ENCODE measurements at places on chromosomes 4 and X.

- no peak for DNase-seq
These were observed 112.6 kb upstream of the TMEM164 start for GRCh38 chrX:109890300-109890699.

DNA sequence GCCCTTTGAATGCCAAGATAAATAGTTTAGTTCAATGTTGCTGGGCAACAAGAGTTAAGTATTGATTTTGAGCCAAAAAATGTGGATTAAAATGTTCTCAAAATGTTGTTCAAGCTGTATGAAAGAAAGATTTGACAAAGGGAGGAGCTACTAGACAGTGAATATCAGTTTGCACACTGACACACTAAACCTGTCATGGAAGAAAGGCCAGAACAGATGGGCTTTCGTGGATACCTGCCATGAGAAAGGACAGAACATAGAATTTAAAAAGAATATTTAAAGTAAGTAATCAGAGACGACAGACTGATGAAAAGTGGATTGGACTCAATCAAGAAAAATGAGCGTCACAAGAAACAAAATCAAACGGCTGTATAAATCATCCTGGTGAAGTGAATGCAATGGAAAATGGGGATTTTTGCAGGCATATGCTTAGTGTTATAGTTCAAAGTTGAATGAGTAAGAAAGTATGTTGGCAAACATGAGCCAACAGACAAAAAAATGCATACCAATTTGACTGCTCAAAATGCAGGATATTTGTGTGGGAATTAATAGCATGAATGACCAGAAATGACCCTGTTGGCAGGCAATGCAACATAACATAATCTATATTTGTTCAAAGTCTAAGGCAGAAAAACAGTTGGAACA lies 7.4 kb downstream of the PCDH18 start:
- DNase-seq = no peak

DNA sequence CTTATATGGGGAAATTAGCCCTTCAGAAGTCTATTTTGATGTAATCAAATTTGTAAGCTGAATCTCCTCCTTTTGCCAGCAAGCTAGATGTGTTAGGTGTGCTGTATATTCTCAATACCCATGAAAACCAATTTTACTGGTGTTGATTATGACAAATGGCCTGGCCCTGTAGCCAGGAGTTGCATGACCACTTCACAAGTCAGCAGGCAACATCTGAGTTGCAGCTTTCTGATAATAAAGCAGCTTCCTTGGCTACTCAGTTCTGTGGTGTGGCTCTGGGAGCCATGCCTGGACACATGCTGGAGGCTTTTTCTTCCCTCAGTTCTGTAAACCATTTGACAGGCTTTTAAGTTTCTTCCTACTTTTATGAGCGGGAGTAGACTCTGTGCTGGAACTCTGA lies 154.1 kb upstream of the CXCL13 start:
- DNase-seq = no peak

DNA sequence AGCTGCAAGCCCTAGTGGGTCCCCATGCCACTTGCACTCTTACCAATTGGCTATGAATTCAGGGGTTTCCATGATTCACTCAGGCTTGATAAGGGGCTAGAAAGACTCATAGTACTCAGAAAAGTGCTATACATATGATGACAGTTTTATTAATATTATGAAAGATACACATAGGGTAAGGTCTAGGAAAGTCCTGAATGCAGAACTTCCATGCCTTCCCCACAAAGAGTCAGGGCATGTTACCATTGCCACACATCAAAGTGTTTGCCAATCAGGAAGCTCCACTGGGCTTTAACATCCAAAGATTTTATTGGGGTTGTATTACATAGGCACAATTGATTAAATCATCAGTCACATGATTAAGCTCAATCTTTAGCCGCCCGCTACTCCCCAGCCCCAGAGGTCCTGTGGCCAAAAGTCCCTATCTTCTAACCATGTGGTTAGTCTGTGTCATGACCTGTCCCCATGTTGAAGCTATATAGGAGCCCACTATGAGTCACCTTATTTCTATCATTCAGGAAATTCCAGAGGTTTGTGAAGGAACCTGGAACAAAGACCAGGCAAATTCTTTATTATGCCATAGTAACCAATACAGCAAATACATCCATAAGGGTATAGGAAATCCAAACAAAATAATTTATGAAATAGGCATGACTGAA lies 635.6 kb downstream of the STPG2 start:
- DNase-seq = no peak

GRCh38 chrX:70352496-70352895 lies 62.6 kb downstream of the KIF4A start:
- DNase-seq = no peak

DNA sequence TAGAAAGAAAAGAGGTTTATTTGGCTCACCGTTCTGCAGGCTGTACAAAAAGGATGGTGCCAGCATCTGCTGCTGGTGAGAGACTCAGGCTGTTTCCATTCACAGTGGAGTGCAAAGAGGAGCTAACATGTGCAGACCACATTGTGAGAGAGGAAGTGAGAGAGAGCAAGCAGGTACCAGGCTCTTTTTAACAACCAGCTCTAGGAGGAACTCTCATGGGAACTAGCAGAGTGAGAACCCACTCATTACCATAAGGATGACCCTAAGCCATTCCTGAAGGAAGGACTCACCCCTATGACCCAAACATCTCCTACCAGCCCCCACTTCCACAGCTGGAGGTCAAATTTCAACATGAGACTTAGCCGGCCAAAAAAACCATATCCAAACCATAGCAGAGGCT lies 158.6 kb upstream of the ADGRL3 start:
- no peak for DNase-seq

DNA sequence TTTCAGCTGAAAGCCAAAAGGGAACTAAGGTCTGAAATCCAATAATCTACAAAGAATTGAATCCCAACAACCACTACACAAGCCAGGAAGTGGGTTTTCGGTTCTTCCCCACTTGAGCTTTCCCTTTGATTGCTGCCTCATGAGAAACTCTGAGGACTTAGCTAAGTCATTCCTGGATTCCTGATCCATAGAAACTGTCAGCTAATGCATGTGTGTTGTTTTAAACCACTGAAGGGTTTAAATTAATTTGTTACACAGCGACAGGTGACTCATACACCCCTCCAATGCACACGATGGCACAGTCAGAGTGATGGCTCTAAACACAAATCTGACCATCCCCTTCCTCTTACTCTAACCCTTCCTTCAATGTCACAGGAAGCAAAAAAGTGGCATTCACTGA lies 282.9 kb downstream of the RAB28 start:
- no peak for DNase-seq

DNA sequence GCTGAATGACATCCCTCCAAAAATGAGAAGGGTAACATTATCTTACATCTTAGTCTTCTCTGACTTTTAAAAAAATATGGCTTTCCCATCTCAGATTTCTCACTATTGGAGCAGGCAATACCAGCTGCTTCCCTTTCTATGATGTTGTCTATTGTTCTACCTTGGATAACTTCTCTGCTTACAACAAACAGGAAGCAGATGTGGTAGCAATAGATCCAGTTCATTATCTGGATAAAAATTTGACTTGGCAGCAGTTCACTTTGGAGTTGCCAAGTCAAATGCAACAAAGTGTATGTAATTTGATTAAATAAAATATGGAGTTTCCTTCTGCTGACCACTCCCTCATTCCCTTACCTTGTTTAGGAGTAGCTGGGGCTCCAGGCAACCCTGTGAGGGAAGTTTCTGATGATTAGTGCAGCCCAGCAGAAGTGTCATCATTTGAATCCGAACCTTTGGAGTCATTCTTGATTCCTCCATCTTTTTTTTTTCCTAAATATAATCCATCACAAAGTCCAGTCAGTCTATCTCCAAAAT lies 72.0 kb upstream of the GPRIN3 start:
- no peak for DNase-seq

GRCh38 chr4:139625482-139625881 lies 40.1 kb upstream of the MGST2 start:
- DNase-seq = no peak

GRCh38 chrX:141320801-141321200 lies 78.5 kb upstream of the SPANXC start:
- no peak for DNase-seq

DNA sequence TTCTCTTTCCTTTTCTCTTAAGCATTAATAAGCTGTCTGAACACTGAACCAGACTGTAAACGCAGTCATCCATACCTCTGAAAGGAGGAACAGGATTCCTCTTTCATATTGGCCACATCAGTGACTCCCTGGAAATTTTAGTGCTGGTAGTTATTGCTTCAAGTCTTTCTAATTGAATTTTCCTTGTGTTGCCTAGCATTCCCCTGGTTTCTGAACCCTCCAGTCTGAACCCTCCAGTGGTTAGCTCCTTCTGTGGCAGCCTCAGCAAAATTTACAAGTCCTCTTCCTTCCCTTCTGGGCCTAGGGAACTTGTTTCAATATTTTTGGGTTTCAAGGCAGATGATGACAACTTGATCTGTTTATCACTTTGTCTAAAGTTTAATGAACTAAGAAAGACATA lies 7.9 kb downstream of the SPARCL1 start:
- no peak for DNase-seq

GRCh38 chr4:99117876-99118693 lies 26.0 kb downstream of the ADH4 start:
- peak; percentile 44 for DNase-seq

- no peak for DNase-seq
These were observed 695.6 kb upstream of the FAM241A start for GRCh38 chr4:111449657-111450056.

- DNase-seq = peak; percentile 43
These were observed 27.5 kb upstream of the PLS3 start for GRCh38 chrX:115533485-115533884.

DNA sequence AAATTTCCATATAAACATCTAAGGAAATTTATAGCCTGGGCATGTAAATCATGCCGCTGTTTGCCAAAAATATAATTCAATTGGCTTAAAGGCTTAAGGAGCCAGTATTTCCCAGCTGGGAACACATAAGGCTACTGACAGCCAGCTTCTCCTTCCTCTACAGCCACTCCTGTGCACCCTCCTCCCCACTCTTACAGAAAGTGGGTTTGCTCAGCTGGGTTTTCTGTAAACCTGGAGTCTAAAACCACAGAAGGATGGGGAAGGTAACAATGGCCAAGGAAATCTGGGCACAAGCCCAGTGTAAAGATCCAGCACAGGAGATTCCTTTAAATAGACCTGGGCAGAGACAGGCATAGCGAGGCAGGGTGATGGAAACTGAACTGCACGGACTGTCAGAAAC lies 18.5 kb downstream of the ACSL1 start:
- no peak for DNase-seq

DNA sequence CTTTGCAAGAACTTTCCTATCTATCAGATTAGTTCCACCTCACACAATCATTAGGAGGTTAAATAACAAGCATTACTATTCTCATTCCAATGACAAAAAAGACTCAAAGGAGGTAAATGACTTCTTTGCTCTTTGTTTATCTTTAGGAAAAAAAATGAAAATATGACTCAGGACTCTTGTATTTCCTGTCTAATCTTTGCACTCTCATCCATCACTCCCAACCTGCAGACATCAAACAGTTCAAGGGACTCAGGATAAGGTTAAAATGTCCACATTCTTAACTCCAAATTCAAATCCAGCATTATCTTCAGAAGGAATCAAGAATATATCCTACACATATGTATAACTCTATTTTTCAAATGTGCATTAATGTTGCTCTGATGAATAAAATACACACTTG lies 139.6 kb downstream of the UNC5C start:
- no peak for DNase-seq

GRCh38 chr4:56187688-56188087 lies 199.6 kb downstream of the AASDH start:
- DNase-seq = no peak

DNA sequence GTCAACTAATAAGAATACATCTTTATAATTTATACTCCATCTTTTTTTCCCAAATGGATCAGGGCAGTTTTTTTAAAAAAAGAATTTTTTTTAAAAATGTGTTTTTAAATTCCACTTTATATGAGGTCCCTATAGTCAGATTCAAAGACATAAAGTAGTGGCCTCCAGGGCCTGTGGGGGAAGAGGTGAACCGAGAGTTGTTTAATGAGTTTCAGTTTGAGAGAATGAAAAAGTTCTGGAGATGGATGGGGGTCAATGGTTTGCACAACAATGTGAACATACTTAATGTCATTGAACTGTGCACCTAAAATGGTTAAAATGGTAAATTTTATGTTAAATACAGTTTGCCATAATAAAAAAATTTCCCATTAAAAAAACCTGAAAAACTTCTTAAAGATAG lies 53.8 kb downstream of the ZNF827 start:
- no peak for DNase-seq

DNA sequence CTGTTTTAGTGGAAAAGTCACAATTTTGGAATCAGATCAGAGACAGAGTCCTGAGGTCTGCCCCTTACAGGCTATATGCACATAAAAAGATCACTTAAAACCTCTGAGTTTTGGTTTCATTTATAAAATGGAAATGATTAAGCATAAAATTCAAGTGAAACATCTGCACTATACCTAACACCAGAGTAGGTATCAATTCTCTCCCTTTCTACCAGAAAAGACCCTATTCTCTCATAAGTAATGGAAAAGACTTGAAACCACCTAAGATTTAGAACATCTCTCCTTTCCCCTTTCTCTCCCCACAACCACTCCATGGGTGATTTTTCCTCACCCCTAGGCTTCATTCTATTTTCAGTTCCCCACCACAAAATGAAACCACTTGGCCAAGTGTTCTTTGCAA lies 907 bp downstream of the LHFPL1 start:
- no peak for DNase-seq

GRCh38 chrX:146881521-146881920 lies 67.0 kb upstream of the CXorf51A start:
- DNase-seq = no peak

DNA sequence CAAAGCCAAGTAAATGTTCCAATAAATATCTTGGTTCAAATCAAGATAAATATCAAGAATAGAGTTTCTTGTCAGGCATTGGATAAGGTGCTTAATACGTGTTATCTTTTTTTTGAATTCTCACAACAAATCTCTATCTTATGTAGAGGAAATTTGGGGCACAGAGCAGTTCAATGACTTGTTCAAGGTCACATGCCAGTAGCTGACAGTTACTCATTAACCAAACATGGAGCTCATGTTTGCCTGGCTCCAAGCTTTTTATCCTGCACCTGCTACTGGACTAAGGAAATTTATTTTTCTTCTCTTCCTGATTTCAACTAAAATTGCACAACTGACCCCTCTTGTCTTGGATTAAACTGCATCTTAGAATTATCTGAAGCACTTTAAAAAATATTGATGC lies 76.3 kb downstream of the ATP10D start:
- DNase-seq = no peak

GRCh38 chrX:131783555-131784308 lies 239.4 kb upstream of the STK26 start:
- DNase-seq = no peak

Measured in GM03348 (cell line).